NCI-H1417 treated with DMSO at 0.1 percent for 48 hours (cell line): ENCODE measurements at places on chromosomes 16 and 17.

DNA sequence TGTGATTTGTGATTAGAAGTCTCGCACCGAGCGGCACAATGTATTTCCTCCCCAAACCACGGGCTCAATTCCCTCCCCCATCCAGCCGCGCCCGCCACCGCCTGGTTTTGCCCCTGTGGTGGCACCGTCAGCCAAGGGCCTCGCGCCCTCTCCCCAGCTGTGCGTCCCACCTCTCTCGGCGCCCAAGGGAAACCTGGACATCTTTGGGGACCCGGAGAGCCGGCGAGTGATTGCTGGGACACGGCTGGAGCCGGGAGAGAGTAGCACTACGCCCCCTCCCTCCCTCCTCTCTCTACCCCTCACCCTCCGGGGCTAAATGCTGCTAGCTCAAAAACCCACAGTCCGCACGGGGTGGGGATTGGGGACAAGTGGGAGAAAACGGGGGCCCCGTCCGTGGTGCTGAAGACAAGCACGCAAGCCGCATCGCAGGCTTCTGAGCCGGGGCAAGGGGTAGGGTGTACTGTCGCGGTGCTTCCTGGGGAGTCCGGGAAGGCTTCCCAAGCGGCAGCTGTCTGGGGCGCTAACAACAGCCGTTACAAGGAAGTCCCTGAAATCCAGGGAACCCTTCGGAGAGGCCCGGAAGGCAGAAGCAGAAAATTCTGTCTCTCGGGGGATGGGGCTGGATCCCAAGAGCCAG is 1.4 kb downstream of the CBLN1 start:
- DNase-seq: no peak

DNA sequence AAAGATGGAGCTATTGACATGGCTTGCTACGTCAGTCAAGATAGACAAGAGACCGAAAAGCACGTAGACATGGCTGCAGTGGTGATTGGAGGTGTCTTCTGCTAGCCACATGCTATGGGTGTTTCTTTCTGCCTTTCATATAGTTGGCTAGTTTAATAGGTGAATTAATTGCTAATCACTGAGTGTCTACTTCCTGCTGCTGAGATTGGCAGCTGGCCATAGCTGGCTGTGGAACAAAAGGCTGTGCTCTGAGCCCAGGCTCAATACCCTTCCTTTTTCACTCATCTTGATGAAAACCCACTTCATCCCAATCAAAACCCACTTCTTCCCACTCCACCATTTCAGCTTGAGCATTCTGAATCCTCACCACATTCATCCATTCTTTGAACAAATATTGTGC is 221.4 kb upstream of the MAF start:
- DNase-seq: no peak

- DNase-seq: no peak
Measured at GRCh38 chr17:68246271-68247028, 1.4 kb upstream of the AMZ2 start.

DNA sequence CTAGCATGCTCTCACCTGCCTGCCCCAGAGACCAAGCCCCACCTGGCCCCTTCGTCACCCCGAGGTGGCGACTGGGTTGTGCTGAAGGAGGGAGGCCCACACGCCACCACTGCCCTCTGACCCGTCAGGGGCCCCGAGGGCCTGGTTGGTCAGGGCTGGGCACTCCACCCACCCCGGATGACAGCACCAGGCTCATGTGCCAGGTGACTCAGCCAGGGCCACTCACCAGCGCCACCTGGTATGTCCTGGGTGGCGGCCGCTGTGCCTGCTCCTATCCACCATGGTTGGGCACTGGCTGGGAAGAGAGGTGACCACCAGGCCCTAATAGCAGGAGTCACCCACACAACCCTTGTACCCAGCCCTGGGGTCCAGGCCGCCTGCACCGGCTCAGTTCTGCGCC is 68.9 kb downstream of the JPH3 start:
- no peak for DNase-seq

DNA sequence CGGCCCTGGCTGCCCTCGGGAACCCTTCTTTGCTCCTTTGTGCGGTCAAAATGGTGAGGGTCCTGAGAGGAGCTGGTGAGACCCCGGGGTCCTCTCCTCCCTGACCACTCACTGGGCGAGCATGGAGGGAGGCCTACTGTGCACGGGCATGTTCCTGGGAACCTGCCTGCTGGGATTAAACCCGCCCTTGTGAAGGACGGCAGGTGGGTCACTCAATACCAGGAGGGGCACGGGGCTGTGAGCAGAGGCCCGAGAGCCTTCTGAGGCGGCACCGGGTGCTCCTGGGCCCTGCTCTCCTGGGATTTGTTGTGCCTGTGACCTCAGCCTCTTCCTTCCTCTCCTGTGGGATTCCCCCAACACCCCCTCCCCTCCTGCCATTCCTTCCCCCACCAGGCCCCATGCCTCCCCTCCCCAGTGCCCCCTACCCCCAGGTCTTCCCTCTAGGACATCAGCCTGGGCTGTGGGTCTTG is 19.7 kb downstream of the METRNL start:
- no peak for DNase-seq

DNA sequence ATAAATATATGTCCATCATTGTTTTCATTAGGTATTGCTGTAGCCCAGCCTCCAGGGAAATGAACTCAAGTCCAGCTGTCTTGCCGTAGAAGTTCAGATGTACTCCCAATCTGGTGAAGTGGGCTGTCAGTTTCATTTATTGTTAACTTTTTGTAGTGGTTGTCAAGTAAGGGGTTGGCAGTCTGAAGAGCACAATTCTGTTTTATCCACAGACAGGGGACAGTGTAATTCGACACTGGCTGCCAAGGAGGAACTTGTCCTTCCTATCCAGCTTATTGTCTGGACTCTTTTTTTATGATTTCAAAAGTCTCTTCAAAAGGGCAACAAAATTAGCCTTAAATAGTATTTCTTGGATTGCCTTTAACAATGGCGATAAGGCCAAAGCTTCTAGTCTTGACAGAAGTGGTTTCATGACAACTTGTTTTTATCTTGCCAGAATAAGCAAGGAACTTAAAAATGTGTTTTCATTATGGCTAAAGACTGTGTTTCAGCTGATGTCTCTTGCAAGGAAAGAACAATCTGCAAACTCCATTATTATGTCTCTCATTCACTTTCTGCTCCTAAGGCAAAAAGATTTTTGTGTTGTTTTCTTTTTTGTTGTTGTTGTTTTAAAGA is 73.9 kb upstream of the TANC2 start:
- no peak for DNase-seq

- no peak for DNase-seq
Measured at GRCh38 chr17:46043606-46044005, 44.6 kb downstream of the STH start.

DNA sequence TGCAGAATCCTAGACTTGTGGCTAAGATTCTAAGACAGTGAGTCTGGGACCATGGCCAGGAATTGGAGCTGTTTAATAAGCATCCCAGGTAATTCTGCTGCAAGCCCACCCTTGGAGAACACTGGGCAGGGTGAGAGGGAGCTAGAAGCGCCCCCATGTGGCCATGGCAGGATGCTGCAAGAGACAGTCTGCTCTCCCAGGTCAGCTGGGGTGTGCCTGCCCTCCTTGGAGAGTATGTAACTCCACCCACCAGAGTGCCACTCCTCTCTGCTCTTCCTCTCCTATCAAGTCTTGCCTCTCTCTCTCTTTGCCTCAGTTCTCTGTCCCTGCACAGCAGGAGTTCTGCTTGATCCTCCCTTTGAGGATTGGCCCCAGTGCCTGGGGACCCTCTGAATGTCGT is 14.9 kb downstream of the RCVRN start:
- DNase-seq: no peak

GRCh38 chr17:69884356-69884755 is 190.7 kb upstream of the KCNJ16 start:
- DNase-seq: no peak

DNA sequence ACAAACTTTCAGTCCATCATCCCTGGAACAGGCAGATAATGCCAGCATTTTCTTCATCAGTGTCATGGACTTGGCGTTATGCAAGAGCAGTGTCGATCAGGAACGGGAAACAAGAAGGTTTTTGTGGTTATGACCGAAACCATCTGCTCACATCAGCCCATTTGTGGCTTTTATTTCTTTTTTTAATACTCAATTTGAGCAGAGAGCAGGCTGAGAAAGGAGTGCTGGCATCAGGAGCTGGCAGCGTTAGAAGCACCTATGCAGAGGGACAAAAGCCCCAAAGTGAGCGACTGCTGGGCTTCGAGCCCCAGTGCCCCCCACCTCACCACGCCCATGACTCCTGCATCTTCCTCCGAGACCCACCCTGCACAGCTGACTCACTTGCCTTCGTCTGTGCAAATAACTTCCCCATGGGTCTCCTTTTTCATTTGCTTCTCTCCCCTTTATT is 16.2 kb upstream of the CD300E start:
- no peak for DNase-seq

- no peak for DNase-seq
Measured at GRCh38 chr16:24118126-24118821, 137.9 kb upstream of the CACNG3 start.

DNA sequence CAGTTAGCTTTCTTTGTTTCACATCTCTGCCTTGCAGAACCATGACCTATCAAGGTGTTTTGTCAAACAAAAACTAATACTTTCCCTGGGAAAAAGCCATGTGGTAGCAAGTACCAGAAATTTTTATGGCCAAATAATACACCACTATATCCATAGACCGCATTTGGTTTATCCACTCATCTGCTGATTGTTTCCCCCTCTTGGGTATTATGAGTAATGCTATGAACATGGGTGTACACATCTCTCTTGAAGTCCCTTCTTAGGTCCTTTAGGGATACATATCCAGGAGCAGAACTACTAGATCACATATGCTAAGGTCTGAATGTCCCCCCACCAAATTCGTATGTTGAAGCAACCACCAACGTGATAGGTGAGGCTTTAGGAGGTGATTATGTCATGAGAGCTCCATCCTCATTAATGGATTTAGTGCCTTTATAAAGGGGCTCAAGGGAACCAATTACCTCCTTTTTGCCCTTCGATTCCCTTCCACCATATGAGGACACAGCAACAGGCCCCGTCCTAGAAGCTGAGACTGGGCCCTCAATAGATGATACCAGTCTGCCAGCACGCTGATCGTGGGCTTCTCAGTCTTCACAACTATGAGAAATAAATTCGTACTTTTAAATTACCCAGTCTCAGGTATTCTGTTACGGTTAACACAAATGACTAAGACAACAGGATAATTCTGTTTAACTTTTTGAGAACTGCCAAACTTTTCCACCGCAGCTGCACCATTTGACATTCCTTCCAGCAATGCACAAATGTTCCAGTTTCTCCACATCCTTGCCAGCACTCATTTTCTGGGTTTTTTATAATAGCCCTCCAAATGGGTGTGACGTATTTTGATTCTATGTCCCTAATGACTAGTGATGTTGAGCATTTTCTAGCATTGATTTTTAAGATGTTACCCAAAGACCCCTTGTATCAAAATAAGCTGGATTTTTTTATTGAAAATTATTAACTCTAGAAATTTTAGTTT is 30.0 kb downstream of the SIAH1 start:
- DNase-seq: no peak

GRCh38 chr17:73942703-73943415 is 260.6 kb upstream of the RPL38 start:
- DNase-seq: no peak
